ENCODE measurements at places on chromosomes 6 and 20. TPM values are rescaled to one million over a fixed set of nuclear protein-coding genes. Genes with fewer than 3 reads are reported as not detected.

HLA-DRA gene
- total RNA-seq = not detected

PBOV1 gene
- not detected for total RNA-seq

PRICKLE4 gene
- total RNA-seq = not detected

PACSIN1 gene
- 0.31 TPM for total RNA-seq

NT5DC1 gene
- total RNA-seq = 10.3 TPM

CAGE1 gene
- total RNA-seq = not detected

PROKR2 gene
- total RNA-seq = not detected

IMPG1 gene
- not detected for total RNA-seq

OPRM1 gene
- total RNA-seq = not detected

NKX2-2 gene
- total RNA-seq = 4.4 TPM

SYNDIG1 gene
- total RNA-seq = 4.9 TPM

COL10A1 gene
- not detected for total RNA-seq

OR12D2 gene
- total RNA-seq = not detected

TXLNB gene
- total RNA-seq = 0.17 TPM

RIOK1 gene
- 14.0 TPM for total RNA-seq

ATAT1 gene
- total RNA-seq = 5.9 TPM
